ENCODE measurements at places on chromosomes 4 and X.

GRCh38 chrX:55919367-55920221 is 202.0 kb downstream of the RRAGB start:
- DNase-seq = peak; percentile 4

GRCh38 chrX:107716118-107716684 is 59.4 kb downstream of the TSC22D3 start:
- DNase-seq = no peak

- peak; percentile 93 for DNase-seq
These were observed 441.6 kb upstream of the PITX2 start for GRCh38 chr4:111064342-111064993.

- DNase-seq = no peak
These were observed 49.2 kb upstream of the MND1 start for GRCh38 chr4:153295131-153295755.

DNA sequence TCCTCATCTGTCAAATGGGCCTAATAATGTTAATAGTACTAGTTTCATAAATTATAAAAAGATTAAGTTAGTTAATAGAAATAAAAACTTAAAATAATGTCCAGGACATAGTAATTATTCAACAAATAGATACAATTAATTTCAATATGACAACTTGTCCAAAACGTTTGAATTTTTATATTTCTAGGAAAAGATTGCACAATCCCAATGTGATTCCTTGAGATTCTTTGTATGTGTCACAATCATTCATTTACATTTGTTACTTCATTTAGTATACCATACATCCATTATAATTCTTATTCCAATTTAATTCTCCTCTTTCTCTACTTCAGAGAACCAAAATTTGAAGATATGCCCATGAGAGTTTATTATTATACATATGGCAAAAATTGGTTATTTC is 554.2 kb downstream of the GABRG1 start:
- DNase-seq = no peak

DNA sequence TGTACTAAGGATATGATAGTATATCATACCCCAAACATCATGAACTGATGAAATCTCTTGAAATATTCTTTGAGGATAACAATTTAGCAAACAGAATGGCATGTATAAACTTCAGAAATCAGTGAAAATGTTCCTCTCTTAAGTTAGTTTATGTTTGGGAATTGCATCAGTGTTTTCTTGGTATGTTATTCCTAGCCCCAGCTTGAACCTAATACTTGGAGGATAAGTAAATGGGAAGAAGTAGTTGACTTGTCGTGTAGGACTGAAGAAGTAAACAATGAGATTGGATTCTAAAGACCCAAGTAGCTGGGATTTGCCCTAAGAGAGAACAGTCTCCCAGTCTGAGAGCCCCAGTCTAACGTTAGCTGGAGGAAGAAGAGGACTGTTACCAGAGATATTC is 355.7 kb downstream of the GALNTL6 start:
- no peak for DNase-seq

GRCh38 chr4:106186201-106186600 is 129.8 kb downstream of the TBCK start:
- no peak for DNase-seq

GRCh38 chrX:118983513-118983912 is 9.1 kb downstream of the LONRF3 start:
- no peak for DNase-seq
